ENCODE measurements at places on chromosomes 6 and 20.

- DNase-seq, result no peak
Measured at GRCh38 chr6:46395530-46395929, 95.7 kb downstream of the RCAN2 start.

- no peak for DNase-seq
Measured at GRCh38 chr20:61556111-61556510, 304.1 kb downstream of the CDH4 start.

DNA sequence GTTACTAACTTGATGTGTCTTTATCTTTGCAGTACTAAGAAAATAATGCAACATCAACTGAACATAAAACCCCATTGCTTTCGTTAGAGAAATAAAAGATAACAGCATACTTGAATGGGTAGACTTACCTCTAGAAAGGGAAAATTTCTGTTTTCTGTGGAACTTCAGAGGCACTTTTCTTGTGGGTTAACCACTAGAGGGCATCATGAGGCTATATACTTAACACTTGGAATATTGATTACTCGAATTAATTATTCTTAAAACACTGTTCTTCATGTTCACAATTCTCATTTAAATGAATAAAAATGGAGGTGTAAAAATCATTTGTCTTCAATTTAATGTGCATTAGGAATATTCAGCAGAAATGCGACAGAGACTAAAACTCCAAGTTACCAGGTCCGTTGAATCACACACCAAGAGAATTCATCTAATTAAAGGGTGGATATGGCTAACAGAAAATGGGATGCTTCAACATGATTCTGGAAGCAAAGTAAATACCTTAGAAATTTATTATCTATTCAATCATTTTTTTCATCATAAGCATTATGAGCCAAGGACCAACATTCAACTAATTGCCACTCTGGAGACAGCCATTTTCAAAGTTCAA, 330.8 kb upstream of the PREP start:
- no peak for DNase-seq

DNA sequence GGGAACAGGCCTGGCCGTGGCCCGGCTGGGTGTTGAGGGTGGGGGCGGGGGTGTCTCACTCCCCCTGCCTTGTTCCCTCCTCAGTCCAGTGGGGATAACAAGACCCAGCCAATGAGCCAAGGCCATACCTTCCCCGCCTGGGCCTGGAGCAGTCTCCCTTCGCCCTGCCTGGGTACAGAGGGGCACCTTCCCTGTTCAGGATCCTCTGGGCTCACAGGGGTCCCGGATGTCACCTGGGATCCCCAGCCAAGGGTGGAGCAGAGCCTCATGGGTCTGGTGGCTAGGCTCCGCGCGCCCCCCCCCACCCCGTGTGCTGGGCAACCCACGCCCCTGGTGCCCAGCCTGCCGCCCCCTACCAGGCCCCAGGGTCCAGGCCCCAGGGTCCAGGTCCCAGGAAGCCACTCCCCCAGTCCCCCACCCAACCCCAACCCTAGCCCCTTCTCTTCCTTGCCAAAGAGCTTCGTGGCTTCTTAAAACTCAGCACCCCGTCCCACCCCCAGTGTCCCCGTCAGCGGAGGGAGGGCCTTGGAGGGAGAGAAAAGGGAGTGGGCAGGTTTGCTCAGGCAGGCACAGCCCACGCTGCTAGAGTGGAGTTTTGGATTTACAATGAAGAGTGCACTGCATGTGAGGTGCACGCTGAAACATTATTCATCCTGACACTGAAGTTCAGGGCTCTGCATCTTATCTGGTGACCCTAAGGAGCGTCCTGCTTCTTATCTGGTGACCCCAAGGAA, 11.8 kb downstream of the HRH3 start:
- DNase-seq, result no peak

DNA sequence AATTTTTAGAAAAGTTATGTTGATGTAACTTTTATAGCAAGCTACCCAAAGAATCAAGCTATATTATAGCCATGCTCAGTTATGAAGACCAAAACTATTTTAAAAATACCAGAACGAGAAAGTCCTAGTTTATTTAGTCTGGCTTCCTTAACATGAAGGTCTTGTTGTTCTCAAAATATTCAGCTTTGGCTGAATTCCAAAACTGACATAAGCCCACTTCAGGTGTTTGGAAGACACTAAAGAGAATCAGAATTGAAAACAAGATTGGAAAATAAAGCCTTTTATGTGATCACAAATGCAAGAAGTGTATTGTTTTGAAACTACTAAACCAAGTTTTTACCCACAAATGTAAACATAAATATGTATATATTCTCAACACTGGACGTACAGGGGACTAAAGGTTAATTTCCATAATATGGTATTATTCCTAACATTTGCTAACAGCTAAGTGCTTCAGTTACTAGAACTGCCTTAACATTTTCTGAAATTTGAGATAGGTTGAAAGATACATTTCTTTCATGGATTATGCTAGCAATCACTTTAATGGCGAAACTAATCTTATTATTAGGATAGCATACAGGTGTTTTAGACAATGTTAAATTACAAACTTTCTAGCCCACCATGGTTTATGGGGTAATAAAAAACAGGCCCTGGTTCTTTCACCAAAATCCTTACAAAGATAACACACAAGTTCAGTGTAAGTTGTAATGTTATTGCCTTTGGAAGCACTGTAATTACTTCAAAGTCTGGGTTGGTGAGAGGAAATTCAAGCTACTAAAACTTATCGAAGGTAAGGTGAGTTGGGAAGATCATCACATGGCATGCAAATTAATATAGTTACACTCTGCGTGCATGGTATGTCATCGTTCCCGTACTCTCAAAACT, 1.6 kb downstream of the MAP3K5 start:
- no peak for DNase-seq

GRCh38 chr6:123794190-123794589, 9.5 kb upstream of the NKAIN2 start:
- DNase-seq, result no peak

GRCh38 chr20:41617059-41617901, 897 bp downstream of the CHD6 start:
- DNase-seq, result no peak

- DNase-seq, result no peak
Measured at GRCh38 chr6:14834851-14835530, 410.9 kb upstream of the JARID2 start.
